Right atrium auricular region (tissue), 2 donors: ENCODE measurements at places on chromosomes 5 and 9. TPM values are rescaled to one million over a fixed set of nuclear protein-coding genes. Genes with fewer than 3 reads are reported as not detected.

DNA sequence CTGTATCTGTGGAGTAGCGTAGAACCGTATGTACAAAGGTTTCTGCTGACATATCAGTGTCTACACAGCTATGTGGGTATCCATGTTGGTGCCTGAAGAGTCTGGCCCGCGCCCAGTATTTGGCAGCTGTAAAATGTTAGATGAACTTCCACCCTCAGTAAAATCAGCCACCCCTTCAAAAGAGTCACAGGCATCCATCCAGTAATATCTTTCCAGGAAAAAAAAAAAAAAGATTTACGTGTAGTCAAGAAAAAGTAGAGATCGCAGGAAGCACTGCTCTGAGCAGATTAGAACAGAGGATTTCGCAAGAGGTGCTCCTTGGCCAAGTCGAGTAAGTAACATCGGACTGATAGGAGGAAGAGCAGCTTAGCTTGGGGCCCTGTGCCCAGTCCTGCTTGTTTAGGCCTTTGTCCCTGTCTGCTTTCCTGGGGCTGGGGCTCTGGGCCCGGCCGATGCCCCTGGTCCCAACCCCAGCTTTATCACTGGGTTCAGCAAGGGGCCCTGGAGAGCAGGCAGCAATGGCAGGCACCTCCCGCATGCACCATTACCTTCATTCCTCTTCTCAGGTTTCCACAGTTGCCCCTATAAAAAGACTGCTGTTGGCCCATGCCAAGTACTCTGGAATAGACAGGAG lies 21.2 kb downstream of the DAPK1 start:
- peak; percentile 84 for DNase-seq

Gene GPX8
- 17.5 TPM for total RNA-seq

Gene TLX3
- not detected for total RNA-seq

- peak; percentile 49 for DNase-seq
Measured at GRCh38 chr9:114007991-114008666, 70.0 kb downstream of the AMBP start.

GRCh38 chr5:134439210-134439654 lies 27.6 kb upstream of the CDKN2AIPNL start:
- DNase-seq: peak; percentile 92

Gene NR4A3
- 19.9 TPM for total RNA-seq

DNA sequence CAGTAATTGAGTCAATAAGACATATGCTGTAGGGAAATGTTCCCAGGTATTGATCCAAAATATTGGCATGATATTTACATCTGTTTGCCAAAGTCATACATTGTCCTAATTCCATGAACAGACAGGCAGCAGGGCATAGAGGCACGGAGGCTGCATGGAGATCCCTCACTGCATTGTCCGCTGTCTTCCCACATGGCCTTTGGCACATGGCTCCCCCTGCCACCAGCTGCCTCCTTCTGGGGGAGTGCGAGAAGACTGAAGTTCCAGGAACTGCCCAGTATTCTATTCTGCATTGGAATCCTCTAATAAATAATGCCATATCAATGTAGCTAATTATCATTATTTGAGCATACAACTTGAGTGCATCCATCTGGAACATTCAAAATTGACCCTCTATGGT lies 269.0 kb downstream of the FBXL7 start:
- DNase-seq: no peak

DNA sequence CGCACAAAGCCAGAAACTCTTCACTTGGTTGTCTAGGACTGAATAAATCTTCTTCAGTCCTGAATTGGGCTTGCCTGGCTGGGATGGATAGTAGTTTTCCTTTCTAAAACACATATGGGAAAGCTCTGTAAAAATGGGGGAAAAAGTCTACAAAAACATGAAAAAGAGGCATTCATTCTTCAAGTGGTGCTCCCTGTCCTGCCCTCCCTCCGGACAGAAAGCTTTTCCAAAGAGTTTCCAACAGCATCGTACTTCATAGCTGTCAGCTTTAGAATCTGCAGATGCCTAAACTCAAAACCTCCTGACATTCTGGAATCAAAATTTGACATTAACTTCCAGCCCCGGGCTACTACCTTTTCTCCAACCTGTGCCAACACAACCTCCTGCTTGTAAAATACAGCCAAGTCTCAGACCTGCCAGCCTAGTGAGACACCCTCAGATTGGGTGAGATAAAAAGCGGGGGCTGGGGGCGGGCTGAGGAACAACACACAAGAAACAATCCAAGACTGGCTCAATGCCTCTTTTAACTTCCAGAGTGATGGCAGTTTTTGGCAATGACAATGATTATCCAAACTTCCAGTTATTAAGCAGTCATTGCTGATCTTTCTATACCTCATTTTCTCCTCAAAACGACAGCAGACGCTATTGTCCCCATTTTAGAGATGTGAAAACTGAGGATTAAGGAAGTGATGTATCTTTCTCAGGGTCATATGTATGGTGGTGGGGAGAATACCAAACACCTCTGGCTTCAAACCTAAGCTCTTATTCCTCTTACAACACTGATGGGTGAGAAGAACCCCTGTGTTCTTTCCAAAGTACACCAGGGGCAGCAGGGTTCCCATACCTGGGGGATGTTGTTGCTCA lies 1.3 kb downstream of the TNC start:
- no peak for DNase-seq
